Right renal pelvis (tissue), 4 donors: ENCODE measurements at places on chromosomes 13 and 19.

DNA sequence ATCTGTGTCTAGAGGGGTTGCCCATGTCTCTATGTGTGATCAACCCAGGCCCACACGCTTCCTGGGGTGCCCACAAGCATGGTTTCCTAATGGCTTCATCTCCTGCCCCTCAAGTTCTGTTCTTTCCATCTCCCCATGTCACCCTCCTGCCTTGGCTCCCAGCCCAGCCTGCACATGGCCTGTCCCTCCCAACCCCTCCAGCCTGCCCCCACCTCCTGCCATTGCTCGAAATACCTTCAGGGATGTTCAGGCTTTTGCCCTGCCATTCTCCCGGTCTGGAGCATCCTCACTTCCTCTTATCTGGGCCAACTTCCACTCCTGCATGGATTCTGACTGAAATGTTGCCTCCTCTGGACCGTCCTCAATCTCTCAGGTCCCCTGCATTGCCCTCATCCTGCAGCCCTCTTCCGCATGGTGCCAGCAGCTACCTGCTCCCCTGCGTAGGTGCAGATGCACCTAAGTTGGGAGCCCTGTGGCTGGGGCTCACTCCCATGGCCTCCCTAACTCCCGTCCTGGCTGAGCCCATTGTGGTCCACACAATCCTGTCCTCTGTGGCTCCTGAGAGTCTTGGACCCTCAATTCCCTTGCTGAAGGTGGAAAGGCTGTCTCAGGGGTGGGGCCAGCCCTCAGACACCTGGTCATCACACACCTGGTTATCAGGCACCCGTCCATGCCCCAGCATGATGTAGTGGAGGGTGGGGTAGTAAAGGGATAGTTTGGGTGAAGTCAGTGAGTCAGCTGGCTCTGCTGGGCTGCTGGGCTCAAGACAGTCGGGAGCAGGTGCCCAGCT lies 152.1 kb downstream of the URI1 start:
- no peak for DNase-seq

DNA sequence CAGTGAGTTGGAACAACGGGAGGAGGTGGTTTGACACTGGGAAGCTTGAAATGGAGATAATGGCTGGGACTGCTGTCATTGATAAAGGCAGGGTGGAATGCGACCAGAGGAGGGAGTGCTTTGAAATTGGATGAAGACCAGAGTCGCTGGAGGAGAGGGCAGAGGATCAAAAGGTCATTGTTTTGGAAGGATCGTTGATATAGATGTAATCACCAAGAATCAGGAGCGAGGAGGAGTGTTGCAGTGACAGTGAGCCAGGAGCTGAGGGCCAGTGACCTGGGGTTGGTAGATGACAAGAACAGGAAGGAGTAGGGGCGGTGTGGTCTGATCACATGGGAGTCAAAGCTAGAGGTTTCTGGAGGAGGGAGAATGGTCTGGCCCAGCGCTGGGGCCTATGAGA lies 25.3 kb downstream of the TM9SF2 start:
- no peak for DNase-seq

DNA sequence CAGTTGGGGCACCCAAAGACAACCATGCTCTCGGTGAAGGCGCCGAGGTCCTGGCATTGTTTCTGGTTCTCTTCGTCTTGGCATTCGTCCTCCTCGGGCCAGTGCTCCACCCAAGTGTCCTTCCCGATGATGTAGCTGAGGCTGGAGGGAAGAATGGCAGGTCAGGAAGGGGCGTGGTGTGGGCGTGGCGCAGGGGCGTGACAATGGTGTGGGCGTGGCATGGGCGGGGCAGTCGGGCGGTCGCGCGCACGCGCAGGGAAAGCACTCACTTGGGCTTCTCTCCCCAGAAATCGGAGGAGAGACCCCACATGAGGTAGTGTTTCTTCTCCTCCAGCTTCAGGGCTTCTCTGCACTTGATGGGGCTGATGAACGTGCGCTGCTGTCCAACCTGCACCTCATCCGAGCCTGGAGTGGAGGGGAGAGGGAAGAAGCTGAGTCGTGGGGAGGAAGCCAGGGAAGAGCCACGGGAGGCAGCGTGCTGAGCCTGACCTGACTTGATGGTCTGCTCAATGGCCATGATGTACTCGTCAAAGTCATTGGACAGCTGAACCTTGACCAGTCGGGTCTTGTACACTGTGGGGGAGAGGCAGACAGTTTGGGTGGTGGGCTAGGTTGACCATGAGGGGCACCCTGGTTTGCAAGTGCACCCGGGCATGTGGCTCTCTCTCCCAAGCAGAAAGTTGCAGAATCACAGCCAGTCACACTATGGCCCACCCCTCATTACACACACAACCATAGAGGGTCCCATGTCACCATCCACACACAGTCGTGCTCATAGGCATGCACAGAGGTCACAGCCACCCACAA lies 8.1 kb upstream of the TNFSF14 start:
- DNase-seq, result no peak

GRCh38 chr19:17090583-17090982 lies 15.0 kb downstream of the MYO9B start:
- no peak for DNase-seq

- DNase-seq, result no peak
These were observed 683.9 kb upstream of the KLHL1 start for GRCh38 chr13:70792121-70792520.

GRCh38 chr13:32125751-32126150 lies 94.2 kb downstream of the FRY start:
- DNase-seq, result no peak

GRCh38 chr13:25181597-25181996 lies 9.5 kb upstream of the AMER2 start:
- no peak for DNase-seq

GRCh38 chr19:12202250-12202649 lies 39.4 kb downstream of the ZNF136 start:
- DNase-seq, result peak; percentile 20

- DNase-seq, result no peak
These were observed 20.0 kb downstream of the MAST1 start for GRCh38 chr19:12858041-12858928.

- no peak for DNase-seq
These were observed at the start of gene C2CD4C for GRCh38 chr19:408902-409515. C2CD4C (minus strand) TSS chr19:409147; CDS start chr19:408361, 786 bp downstream.

GRCh38 chr19:1172353-1173158 lies 1.5 kb downstream of the SBNO2 start:
- no peak for DNase-seq

DNA sequence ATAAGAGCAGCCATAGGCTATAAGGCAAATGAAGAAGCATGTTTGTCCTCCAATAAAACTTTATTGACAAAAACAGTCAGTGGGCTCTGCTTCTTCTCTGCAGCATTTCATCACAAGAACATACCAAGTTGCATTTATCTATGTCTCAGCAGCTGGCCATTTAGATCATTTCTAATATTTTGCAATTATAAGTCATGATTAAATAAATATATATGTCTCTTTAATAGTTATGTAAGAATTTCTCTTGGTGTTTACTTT lies 153.5 kb downstream of the RFC3 start:
- DNase-seq, result no peak

DNA sequence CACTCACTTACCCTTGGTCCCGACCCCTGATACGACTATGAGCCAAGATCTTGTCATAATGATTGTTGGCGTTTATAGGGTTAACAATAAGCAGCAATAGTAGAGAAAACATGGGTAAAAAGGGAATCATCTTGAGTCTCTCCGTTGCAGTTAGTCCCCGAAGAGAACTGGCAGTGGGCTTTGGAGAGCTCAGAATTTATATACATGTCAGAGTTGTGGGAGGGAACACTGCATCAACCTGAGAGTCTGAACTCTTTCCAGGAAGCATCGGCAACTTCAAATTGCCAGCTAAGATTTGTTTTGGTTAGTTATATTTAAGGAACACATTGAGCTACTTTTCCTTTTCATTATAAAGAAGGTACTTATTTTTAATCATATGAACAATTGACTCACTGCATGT lies at the start of gene POSTN:
Gene POSTN (minus strand): TSS at position 172 of the 400 bp plus-strand sequence. CDS start 42 bp downstream, at position 130.
- DNase-seq, result no peak

GRCh38 chr19:38502410-38503076 lies 69.1 kb downstream of the RYR1 start:
- no peak for DNase-seq

DNA sequence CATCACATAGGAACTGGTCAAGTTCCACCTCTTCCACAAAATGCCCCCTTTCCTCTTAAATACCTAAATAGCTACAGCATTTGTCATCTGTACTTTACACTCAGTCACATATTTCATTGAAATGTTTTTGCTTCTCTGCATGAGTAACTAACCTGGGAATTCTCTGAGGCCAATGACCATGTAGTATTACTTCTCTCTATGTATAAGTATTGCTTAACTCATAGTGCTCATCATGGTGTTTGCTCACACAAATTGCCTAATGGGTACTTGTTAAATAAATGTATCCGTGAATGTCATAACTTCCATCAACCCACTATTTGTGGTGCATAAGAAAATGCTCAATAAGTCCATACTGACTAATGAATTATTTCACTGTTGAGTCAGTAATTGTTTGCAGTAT lies 115.5 kb downstream of the FGF14 start:
- DNase-seq, result no peak

GRCh38 chr13:101144808-101145419 lies 271.4 kb downstream of the NALCN start:
- DNase-seq, result peak; percentile 43

DNA sequence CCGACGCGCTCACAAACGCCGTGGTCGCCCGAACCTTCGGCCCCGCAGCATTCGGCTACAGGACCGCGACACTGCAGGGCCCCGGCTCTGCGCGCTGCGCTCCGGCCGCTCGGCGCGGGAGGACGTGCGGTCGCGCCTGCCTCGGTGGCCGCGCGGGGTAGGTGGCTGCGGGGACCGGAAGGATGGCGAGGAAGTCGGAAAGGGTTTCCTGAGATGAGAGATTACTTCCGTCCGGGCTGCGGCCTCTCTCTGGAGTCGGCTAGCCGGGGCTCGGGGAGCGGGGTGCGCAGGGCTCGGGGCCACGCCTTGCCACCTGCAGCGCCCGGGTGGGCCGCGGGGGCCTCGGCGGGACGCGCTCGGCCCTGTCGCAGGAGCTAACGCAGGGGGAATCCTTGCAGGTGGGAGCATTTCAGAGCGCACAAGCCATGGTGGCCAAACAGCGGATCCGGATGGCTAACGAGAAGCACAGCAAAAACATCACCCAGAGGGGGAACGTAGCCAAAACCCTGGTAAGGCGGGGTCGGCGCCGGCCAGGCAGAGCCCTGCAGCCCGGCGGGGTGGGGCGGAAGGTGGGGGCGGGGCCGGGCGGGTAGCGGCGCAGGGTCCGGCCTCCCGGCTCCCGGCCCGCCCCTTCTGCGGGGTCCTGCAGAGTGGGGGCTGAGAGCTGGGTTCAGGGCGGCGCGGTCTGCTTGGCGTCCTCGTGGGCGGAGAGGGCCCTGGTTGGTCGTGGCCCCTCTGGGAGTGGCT lies at the start of gene SERP2:
Gene SERP2 (plus strand): TSS at position 224 of the 747 bp plus-strand sequence. CDS start 202 bp downstream, at position 426.
- no peak for DNase-seq

DNA sequence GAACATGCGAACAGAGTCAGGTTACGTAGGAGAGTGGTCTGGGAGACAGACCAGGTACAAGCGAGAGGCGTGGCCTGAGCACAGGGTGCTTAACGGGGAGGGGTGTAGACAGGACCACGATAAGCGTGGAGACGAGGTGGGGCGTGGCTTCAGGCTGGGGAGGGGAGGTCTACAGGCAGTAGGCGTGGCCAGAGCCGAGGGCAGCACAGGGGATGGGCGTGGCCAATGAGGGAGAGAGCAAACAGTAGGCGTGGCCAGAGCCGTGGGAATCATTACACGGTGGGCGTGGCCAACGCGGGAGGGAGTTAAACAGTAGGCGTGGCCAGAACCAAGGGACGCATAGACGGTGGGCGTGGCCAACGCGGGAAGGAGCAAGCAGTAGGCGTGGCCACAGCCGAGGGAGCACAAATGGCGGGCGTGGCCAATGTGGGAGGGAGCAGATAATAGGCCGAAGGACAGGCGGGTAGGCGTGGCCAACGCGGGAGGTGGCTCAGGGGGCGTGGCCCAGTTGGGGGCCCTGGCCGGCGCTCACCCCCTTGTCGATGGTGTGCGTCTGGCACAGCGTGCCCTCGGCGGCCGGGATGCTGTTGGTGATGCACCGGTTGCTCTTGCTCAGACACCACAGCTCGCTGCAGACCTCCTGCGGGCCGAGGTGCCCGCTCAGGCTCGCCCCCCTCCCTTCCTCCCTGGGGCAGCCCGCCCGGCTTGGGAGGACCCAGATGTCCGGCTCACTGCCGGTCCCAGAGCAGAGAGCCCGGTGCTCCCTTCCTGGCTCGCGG lies 15.2 kb upstream of the MYO1F start:
- peak; percentile 86 for DNase-seq

- DNase-seq, result no peak
These were observed 14.3 kb upstream of the FKRP start for GRCh38 chr19:46731584-46731983.

DNA sequence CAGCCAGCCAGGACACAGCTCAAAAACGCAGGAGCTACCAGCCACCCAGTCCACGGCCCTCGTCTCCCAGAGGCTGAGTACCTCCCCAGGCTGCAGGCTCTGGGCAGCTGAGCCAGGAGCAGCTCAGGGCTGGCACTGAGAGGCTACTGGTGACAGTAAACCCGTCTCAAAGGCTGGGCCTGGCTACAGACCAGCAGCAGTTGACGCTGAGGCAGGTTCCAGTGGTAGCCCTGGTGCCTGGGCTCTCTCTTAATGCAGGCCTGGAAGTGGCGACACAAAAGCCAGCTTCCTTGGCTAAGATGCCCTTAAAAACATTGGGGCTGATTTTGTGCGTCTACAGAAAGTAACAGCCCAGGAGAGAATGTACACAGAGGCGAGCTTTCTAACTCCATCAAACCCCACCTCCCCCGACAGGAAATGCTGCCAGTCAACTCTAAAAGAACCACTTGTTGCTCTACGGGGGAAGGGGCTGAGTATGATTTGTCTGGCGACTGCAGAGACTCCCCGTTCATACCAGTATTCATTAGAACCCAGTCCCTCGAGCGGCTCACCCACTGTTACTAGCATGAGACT lies 126.3 kb downstream of the STK24 start:
- no peak for DNase-seq

- DNase-seq, result no peak
These were observed 60.5 kb downstream of the GADD45B start for GRCh38 chr19:2536461-2536860.

DNA sequence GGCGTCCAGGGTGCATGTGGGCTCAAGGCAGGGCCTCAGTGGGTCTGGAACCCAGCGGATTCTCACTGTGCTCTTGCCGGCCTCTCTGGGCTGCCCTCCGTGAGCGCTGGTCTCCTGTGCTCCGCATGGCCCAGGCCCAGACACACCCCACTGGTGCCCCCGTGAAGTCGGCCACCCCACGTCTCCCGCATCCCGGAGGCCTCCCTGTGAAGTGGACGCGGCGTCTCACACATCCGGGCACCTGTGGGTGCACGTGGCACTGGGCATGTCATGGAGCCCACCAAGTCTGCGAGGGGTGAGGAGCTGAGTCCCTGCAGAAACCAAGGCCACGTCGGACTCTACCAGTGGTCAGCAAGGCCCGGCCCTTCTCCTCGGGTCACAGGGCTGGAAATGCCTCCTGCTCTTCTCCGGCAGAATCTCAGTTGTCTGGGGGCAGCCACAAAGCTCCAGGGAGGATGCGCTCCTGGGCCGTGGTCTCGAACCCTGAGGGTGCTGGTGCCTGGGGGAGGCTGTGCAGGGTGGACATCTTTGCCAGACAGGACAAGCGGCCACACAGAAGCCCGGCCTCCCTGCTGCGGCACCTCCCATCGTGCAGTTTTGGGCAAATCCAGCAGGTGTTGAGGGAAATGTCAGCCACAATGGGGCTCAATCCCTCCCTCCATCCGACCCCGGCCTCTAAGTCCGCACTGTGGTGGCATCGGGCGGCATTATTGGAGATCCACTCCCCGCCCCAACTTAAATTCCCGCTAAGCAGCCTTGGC lies 2.2 kb downstream of the C13orf46 start:
- DNase-seq, result no peak

- DNase-seq, result no peak
These were observed 42.4 kb downstream of the GPR12 start for GRCh38 chr13:26718146-26718545.

GRCh38 chr13:33230178-33230881 lies 55.2 kb downstream of the STARD13 start:
- DNase-seq, result no peak
